ENCODE measurements at places on chromosomes 12 and 14. TPM values are rescaled to one million over a fixed set of nuclear protein-coding genes. Genes with fewer than 3 reads are reported as not detected.

The HAL gene
- 2.3 TPM for total RNA-seq

- DNase-seq: no peak
Observed at GRCh38 chr14:54211551-54212308, 185.1 kb upstream of the CDKN3 start.

DNA sequence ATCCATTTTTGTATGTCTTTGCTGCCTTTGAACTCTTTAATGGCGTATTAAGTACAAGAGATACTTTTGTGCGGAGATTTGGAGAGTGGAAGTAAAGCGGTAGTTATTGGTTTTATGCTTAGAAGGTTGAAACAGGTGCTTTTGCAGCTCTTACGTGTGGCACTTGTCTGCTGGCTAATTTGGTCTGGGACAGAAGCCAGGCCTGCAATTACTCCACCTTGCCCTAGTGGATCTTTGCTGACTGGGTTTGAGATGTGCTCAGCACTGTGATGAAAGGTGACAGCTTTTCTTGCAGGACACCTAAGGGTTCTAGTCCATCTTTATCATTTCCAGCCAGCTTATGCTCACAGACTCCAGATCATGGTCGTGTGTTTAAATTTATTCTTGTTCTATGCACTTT lies 252.5 kb downstream of the RPL10L start:
- DNase-seq: no peak

The PRR4 gene
- 1.4 TPM for total RNA-seq

All from T-helper 17 cell (primary cell).